Right lung (tissue), 10 donors: ENCODE measurements at places on chromosomes 12 and 14.

DNA sequence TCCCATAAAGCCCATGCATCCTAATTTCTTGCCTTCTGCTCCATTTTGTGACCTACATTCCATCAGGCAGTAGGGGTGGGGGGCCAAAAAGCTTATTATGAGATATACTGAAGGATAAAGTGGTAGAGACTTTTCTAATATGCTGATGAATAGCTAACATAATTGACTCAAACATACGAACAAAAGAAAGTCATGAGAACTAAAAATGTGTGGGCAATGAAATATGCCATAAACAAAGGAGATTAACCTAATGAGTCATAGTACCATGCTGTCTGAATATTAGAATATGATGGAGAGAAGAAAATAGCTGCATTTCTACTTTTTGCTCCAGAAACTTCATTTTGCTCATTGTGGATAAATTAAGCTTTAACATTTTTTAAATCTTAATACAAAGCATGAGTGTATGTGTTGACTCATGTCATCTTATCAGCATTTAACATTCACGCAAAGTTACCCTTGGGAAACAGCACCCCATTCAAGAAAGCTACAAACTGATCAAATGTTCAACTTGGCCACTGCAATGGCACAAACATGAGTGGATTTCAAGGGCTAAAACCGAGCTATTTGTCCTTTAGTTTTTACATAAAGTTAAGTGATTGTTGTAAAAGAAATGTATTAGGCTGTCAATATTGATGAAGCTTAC lies 64.0 kb upstream of the DIO2 start:
- DNase-seq = no peak

DNA sequence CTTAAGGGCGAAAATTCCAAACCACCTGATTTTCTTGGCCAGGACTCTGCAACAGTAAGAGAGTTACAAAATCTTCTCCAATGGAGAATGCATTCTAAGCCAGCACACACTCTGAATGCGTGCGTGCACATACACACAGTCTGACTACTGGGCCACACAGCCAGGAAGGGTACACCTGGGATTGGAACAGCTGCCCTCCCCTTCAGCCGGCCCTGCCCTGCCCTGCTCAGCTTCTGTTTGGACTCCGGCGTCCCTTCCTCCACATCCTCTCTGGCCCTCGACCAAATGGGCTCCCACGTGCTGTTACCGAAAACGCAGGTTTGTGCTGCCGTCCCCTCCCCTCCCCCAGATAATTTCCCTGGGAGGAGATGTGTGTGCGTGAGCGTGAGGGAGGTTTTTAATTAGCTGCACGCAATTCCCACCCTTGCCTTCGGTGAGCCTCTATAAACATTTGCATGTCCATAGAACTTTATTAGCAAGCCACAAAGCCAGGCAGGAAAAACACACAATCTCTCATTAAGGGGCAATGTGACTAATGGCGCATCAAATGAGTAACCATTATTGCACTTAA lies 43.0 kb downstream of the CCNK start:
- DNase-seq = no peak

- no peak for DNase-seq
These were observed 9.8 kb upstream of the SSTR1 start for GRCh38 chr14:38197784-38198335.

GRCh38 chr12:31431721-31432240 lies 105.8 kb upstream of the SINHCAF start:
- peak; percentile 5 for DNase-seq

DNA sequence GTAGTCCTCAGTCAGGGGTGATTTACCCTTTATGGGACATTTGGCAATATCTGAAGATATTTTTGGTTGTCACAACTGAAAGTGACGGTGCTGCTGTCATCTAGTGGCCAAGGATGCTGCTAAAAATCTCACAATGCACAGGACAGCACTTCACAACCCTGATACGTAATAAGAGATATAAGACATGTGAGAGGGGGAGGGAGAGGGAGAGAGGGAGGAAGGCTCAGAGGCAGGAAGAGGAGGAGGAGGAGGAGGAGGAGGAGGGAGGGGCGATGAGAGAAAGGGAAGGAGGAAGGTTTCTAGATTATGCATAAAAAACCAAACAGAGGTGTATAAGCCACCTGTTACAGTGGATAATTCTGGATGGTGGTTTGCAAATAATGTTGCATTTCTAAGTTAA lies 14.3 kb downstream of the MYL2 start:
- DNase-seq = no peak

- no peak for DNase-seq
These were observed 445 bp downstream of the CERS5 start for GRCh38 chr12:50166799-50167048.

DNA sequence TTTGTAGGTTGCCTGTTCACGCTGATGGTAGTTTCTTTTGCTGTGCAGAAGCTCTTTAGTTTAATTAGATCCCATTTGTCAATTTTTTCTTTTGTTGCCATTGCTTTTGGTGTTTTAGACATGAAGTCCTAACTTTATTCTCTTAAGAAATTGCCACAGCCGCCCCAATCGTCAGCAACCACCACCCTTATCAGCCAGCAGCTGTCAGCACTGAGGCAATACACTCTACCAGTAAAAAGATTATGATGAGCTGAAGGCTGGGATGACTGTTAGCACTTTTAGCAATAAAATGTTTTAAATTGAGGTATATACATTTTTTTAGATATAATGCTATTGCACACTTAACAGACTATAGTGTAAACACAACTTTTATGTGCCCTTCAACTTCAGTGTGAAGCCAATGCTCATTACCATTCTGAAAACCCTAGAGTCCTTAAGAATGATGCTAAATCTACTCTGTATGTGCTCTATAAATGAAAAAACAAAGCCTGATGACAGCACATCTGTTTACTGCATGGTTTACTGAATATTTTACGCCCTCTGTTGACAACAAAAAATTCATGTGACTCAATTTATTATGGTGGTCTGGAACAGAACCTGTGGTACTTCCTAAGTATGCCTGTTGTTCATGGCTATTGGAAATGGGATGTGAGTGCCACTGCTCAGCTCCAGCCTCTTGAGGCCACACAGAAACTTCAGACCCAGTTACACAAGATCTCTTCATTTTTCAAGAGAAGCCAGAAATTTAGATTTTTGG lies 197.4 kb downstream of the DUSP6 start:
- DNase-seq = no peak

- DNase-seq = no peak
These were observed 154.7 kb downstream of the KTN1 start for GRCh38 chr14:55734731-55735130.

- no peak for DNase-seq
These were observed 41.6 kb downstream of the TRHDE start for GRCh38 chr12:72313806-72314205.

GRCh38 chr12:101909646-101910045 lies 32.3 kb downstream of the DRAM1 start:
- DNase-seq = no peak

- DNase-seq = no peak
These were observed 144.2 kb downstream of the ESR2 start for GRCh38 chr14:64149921-64150320.

GRCh38 chr12:81758421-81759189 lies 545 bp downstream of the PPFIA2 start:
- peak; percentile 43 for DNase-seq

GRCh38 chr12:18045446-18045992 lies 44.5 kb downstream of the RERGL start:
- DNase-seq = no peak

GRCh38 chr12:123572391-123572790 lies 12.0 kb upstream of the TMED2 start:
- DNase-seq = no peak

GRCh38 chr12:41521872-41522379 lies 333.8 kb downstream of the PDZRN4 start:
- DNase-seq = peak; percentile 48

DNA sequence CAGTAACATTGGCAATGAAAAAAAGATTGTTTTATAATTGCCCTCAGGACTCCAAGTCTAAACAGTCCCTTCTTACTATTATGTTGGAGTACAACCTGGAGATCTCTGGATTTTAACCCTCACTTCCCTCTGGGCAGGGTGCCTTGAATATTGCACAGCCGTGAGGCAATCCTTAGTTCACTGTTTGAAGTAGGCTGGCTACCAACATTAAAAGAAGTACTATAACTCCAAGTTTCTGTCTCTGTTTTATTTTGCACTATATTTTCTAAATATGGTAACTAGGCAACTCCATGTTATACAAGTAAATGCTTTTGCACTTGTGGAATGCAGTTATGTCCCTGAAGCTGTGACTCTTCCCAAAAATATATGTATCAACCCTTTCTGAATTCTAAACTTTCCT lies 490.7 kb downstream of the EGLN3 start:
- DNase-seq = no peak

DNA sequence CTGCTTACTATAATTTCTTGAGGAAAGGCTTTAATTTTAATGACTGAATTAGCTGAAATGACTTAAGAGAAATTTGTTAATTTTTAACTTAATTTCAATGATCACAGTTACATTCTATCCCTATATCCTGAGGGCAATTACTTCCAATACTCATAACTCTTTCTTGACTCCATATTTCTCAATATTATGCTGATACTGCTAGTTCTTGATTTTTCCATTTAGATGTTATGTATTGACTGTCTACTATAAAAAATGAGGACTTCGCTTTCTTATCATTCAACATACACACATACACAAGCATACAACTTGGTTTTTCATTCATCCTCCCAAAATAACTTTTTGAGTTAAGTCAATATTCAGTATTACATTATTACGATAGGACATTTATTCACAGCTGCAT lies 176.2 kb downstream of the PHLDA1 start:
- no peak for DNase-seq

GRCh38 chr12:121628037-121628436 lies 1.7 kb downstream of the ORAI1 start:
- no peak for DNase-seq

DNA sequence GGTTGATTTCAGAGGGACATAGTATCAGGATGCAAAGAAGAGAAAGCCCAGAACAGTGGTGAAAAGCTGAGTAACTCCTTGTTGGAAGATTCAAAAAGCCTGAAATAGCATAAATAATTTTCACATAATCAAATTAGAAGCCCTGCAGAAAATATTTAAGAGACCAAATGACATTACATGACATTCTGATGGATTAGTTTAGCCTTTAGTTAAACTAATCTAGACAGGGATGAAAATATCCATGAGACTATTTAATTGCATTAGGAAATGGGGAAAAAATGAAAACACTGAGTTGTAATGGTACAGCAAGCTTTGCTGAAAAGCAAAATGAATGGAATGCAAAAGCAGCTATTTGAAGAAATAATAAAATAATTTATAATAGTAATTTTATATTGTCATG lies 91.8 kb downstream of the KIF21A start:
- no peak for DNase-seq

- no peak for DNase-seq
These were observed 388.0 kb downstream of the VRK1 start for GRCh38 chr14:97185186-97185585.

DNA sequence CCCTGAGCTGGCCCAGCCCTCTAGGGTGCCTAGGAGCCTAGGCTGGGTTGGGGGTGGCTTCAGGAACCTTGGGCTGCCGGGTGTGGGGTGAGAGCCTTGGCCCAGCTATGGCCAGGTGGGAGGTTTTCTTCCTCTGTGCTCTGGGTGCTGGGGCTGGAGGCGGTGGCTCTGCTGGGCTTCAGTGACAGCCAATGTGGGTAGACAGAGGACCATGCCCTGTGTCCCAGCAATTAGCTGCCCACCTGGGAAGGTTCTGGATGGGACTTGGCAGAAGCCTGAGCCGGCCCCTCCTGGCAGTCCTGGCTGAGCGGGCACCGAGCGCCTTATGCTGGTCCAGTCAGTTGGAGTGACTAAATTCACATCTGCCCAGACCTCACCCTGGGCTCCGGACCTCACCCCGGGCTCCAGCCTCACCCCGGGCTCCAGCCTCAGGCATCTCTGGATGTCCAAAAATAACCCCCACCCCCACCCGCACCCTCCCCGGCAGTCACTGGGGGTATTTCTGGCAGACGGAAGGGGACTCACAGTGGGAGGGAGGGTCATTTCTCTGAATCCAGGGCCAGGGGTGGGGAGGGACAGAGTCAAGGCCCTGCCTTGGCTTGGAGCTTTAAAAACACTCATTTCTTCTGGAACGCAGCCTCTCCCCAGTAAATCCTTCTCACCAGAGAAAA lies 46.9 kb downstream of the CYP46A1 start:
- no peak for DNase-seq

GRCh38 chr12:130838284-130838950 lies 633 bp downstream of the STX2 start:
- no peak for DNase-seq

DNA sequence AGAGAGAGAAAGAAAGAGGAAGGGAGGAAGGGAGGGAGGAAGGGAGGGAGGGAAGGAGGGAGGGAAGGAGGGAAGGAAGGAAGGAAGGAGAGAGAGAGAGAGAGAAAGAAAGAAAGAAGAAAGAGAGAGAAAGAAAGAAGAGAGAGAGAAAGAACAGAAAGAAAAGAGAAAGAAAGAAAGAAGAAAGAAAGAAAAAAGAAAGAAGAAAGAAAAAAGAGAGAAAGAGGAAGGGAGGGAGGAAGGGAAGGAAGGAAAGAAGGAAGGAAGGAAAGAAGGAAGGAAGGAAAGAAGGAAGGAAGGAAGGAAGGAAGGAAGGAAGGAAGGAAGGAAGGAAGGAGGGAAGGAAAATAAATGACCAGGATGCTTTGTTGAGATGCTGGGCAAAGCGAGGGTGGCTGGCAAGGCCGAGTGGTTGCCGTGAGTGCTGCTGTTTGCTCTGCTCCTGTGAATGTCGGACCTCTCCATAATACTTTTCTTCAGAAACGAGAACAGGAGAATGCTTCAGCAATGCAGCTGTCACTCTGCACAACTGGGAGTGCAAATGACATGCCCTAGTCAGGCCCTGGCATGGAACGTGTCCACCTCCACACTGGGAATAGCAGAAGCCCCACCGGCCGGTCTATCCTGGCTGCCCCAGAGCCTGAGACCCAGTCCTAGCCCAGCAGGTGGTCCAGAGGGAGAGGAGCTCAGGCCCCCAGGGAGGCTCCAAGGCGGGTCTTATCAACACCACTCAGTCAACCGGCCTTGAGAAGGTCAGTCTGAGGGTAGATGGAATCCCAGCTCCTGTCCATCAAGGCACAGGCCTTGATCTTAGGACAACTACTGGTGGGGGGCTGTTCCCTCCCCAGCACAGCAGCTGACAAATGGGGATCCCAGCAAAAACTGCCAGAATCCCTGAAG lies 25.1 kb upstream of the EIF5 start:
- no peak for DNase-seq

DNA sequence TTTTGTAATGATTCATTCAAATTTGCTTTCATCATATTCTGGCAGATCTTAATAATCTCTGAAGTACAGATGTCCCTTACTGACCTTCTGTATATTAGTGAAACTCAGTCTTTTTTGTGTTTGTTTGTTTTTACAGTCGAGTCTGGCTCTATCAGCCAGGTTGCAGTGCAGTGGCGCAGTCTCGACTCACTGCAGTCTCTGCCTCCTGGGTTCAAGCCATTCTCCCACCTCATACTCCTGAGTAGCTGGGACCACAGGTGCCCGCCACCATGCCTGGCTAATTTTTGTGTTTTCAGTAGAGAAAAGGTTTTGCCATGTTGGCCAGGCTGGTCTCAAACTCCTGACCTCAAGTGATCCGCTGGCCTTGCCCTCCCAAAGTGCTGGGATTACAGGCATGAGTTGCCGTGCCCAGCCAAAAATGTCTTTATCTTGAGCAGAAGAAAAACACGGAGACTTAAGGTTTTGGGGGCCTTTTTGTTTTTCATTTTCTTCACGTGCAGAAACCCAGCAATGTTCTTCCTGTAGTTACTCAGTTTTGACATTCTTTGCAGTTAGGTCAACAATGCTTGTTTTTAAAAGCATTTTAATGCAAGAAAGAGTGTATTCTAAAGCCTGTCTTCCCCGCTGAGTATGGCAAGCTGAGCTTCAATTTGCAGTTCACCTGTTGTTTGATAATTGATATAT lies 79.5 kb downstream of the FAR2 start:
- DNase-seq = no peak
